Choroid plexus epithelial cell (primary cell): ENCODE measurements at places on chromosomes 3 and 15.

DNA sequence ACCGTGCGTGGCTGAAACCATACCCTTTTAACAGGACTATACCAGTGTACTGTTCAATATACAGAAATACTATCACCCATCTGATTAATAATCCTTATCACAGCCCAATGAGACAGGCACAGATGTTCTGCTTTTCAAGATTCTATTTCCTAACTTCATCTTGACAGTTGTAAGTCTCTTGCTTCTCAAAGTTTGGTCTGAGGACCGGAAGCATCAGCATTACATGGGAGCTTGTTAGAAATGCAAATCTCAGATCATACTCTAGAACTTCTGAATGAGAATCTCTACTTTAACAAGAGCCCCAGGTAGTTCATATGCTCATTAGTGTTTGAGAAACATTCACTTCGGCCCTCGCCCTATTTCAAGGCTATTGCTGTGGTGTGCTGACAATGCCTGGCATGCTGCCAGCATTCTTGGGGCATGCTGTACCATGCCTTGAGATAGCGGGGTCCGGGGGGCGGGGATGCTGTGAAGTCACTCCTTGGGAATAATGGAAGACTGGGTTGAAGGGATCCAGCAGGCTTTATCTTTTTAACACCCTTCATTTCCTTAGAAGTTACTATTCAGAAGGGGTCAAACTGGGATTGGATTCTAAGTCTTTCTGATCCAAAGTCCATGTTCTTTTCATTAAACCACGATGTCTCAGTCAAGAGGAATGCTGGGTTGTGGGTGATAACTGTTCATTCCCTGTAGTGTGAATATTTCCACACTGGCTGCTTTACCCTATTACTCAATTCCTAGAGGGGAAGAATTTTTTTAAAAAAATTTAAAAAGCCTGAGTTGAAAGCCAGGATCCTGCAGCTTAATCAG is 194.7 kb downstream of the LPP start:
- peak; percentile 96 for DNase-seq

DNA sequence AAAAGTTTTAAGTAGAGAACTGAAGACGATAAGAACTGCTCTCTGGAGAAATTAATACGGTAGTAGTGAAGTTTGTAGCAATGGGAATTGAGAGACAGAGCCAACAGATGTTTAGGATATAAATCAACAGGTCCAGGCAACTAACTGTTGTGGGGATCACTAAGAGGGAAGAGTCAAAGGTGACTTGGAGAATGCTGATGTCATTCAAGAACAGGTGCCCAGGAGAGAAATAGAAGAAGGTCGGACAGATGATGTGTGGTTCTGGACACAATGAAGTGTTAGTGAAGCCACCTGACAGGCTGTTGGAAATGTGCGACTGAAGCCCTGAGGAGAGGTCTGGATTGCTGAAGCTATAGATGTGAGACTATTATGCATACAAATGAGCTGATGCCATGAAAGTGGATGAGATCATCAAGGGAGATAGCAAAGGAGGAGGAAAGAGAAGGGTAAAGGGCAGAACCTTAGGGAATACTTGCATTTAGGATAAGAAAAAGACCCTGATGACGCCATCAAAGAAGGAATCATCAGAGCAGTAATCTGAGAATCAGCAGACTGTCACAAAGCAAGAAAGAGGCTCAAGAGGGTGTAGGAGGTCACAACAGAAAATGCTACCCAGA is 183.7 kb downstream of the FRMD5 start:
- no peak for DNase-seq

- peak; percentile 12 for DNase-seq
Observed at GRCh38 chr3:103195216-103195615, 760.4 kb downstream of the ZPLD1 start.

GRCh38 chr3:62159056-62159708 is 214.2 kb downstream of the FEZF2 start:
- no peak for DNase-seq

DNA sequence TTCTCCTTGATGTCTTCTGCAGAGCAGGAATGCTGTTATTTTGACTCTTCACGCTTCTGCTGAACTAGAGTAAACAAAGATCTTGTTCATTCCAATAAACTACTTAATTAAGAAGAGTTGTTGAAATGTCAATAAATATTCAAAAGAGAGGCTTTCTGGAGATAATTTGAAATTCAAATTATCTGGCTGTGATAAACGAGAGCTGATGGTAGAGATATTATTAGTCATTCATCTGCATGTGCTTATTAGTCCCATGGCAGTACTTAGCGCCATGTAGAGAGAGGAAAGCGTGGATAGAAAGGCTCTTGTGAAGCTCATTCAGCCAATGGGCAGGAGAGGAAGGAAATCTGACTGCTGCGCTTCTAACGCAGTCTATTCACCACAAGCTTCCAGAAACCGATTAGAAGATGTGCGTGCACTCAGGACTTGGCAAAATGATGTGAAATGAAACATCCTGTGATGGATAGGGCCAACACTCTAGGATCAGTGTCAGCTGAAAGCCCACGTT is 251.1 kb downstream of the GABRB3 start:
- no peak for DNase-seq

DNA sequence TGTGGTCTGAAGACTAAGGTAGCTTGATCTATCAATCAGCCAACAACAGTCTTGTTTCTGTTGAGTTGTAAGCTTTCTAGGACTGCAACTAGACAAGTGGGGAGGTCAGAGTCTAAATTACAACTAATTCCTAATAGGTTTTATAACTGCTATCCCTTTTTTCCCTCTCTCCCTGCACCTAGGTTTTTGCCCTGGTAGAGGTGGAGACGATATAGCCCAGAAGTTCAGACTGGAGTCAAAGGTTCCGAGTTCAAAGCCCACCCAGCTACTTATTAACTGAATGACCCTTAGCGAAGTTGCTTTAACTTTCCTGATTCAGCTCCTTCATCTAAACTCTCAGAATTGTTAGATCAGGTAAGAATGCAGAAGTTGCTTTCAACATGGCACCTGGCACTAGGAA is 100.6 kb downstream of the IGF2BP2 start:
- no peak for DNase-seq

- DNase-seq, result no peak
Observed at GRCh38 chr15:33209575-33210481, 15.3 kb upstream of the FMN1 start.

DNA sequence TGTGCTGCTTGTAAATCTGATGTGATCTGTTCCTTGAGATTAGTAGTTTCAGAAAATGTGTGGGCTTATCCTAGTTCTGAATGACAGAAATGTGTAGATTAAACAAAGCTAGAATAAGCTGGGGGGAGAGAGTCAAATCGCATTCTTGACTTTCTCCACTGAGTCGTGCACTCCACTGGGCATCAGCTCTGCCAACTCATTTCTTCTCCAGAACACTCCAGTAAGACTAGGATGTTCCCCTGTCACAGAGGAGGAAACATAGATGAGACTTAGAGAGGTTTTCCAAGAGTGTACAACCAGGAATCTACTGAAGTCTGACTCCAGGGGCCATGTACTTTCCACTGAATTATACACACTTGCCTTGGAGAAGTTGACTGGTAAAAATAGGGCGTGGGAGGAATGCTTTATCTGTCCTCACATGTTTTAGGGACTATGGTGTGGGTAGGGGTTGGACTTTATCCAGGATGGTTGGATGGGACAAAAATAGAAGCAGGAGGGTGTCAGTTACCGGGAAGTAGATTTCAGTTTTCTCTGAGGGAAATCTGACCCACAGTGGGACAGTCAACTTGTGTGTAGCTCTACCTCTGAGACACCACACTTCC is 298.2 kb downstream of the UBE2E2 start:
- DNase-seq, result peak; percentile 16

- no peak for DNase-seq
Observed at GRCh38 chr15:42130246-42130986, 26.0 kb downstream of the PLA2G4F start.

DNA sequence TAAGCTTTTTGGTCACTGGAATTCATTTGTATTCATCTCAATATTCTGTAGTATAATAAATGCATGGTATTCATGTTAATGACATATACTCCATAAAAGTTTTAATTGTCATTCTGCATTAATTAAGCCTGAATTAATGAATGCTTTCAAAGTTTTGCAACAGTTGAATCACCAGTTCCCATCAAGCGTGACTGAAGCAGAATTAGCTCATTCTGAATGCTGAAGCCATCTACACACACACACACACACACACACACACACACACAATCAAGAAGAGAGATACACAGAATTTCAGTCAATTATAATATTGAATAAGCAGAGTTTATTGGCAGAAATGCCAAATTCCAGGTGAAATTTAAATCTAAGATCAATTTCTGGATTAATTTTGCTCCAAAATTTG is 252.1 kb upstream of the KCNMB2 start:
- no peak for DNase-seq

GRCh38 chr3:4750306-4750968 is 228.8 kb upstream of the BHLHE40 start:
- DNase-seq, result peak; percentile 48

DNA sequence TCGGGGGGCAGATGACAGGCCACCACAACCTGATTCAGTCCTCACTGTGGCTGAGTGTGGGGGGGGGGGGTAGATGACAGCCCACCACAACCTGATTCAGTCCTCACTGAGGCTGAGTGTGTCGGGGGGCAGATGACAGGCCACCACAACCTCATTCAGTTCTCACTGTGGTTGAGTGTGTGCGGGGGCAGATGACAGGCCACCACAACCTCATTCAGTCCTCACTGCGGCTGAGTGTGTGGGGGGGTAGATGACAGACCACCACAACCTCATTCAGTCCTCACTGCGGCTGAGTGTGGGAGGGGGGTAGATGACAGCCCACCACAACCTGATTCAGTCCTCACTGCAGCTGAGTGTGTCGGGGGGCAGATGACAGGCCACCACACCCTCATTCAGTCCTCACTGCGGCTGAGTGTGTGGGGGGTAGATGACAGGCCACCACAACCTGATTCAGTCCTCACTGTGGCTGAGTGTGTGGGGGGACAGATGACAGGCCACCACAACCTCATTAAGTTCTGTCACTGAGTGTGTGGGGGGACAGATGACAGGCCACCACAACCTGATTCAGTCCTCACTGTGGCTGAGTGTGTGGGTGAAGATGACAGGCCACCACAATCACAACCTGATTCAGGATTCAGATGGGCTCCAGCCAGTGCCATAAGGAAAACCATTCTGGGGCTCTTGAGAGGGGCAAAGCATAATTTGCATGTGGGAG is 16.9 kb downstream of the ZNF717 start:
- DNase-seq, result no peak

DNA sequence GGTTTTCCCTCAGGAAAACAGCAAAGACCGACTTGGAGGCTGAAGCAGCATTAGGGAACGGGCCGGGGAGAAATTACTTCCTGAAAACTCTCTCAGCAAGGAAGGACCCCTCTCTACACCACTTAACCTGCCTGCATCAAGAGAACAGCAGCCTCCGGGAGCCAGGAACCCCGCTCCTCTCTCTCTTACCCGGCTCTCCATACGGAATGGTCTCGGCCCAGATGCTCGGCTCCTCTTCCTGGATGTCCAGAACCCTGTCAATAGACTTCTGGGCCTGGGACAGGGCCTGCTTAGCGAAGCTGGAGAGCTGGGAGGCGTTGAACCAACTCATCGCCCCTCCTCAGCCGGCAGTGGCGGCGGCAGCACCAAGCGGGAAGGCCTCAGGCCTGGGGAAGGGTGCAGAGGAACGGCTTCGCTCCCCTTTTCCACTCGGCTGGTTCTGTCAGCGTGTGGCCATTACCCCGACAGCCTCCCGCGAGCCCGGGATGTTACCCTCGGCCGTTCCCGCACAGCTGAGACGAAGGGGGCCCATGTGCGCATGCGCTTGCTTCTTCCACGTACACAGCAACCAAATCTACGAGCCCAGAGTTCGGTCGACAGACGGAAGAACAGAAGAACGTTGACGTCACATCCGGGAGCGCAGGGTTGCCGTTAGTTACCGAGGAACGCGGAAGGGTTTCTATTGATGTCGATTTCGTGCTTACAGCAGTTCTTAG is at the start of gene TMF1:
Gene TMF1 (minus strand): TSS at position 578 of the 716 bp plus-strand sequence. CDS start 247 bp downstream, at position 331.
- peak; percentile 100 for DNase-seq

DNA sequence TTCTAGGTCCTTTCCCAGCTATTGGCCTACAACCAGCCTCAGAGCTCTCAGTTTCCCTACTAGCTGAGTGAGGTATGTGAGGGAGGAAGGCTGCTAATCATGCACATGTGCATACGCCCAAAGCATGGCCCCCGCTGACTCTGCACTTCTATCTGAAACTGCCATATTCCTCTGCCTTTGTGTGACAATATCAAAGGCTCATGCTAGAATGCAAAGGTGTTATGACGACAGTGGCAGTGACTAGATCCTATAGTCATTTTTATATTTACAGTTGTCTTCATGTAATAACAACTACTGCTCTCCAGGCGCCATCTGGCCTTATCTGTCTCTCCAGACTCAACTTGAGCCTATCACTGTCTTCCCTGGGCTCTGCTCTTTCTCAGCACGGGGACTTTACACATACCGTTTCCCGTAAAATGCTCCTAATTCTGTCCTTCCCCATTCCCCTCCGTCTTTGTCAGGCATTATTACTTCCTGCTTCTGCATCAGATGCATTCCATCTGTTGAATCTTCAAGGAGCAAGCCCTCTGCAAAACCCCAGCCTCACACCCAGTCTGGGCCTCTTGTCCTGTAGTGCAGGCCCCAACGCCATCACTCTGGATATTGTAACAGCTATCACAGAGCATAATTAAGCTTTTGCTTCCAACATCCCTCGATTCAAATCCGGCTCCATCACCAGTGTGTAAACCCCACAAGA is 102.5 kb downstream of the PDCD6IP start:
- no peak for DNase-seq

- peak; percentile 55 for DNase-seq
Observed at GRCh38 chr3:146709969-146710368, 104.8 kb upstream of the PLSCR5 start.

- DNase-seq, result peak; percentile 41
Observed at GRCh38 chr3:57966829-57967228, 41.4 kb upstream of the FLNB start.

DNA sequence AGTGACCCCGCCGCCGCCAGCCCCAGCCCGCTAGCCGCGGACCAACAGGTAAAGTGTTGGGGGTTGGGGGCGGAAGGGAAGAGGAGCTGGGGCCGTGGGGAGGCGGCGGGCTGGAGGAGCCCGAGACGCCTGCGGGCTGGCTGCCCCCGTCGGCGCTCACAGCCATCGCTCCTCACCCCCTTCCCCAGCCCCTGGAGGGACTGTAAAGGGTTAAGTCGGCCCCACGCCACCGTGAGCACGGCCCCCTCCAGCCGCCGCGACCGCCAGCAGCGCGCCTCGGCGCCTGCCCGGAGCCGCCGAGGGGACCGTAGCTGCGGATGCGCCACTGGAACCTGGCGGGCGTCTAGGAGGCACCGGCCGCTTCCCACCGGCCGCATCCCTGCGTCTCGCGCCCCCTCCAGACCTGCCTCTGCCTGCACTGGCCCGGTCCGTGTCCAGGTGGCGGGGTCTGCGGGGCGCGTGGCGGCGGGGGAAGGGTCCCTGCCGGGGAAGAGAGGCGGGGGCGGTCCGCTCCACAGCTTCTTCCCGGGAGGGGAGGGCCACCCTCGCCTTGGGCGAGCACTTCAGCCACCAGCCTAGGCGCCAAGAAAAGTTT is 522 bp downstream of the MED12L start:
- DNase-seq, result no peak
